ENCODE measurements at places on chromosomes 5 and 9.

- DNase-seq, result peak; percentile 31
Observed at GRCh38 chr5:74433255-74433895, 207.2 kb downstream of the ENC1 start.

DNA sequence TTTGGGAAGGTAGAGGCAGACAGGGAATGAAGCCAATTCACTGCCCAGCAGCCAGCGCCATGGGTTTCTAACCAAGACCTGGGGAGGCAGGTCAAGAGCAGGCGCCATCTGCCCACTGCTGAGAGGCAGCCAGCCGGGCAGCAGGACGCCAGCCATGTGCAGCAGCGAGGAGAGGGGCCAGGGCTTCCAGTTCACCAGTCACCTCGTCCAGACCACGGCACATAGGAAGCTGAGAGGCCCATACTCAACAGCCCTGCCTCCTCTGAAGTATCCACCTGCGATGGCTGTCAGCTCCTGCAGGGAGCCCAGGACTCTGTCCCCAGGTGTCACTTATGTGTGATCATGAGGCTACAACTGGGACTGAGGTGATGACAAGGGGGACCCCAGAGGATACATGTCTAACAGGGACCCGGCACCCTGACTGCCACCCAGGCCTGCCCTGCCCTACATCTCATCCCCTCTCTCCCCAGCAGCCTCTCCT is 30.1 kb downstream of the IPPK start:
- DNase-seq, result no peak

DNA sequence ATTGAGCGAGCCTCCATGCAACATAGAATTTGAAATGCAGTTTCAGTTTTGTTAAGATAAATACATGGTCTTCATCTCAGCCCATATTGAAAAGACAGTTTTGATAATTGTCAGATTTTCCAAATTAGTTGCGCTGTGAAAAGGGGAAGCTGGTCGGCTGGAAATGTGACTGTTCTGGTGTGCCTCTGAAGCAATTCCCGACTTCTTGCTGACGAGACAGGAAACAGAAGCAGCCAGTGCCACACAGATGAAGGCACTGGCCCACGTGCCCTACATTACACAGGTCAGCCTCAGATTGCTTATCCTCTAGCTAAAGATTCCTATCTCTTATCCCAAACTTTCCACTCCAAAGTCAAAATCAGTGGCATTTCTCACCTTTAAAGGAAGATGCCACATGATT is 214.1 kb upstream of the TLE4 start:
- DNase-seq, result no peak

GRCh38 chr5:79140553-79140952 is 28.9 kb downstream of the BHMT start:
- no peak for DNase-seq

DNA sequence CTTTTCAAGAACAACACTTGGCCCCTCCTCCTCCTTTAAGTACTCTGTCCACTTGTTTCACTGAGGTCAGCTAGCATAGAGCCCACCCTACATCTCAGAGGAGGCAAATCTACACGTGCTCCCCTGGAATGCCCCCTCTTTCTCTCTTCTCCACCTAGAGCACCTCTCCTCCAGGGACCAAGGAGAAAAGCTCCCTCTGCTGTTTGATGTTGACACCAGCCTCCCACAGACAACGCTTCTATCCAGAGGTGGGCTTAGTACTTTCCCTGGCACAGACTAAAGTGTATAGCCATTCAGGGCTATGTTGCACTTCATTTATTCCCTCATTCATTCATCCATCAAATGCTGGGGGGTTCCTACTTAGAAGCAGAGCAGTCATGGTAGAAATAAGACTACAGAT is 68.2 kb upstream of the TAF1L start:
- no peak for DNase-seq

- DNase-seq, result no peak
Observed at GRCh38 chr5:156093024-156093423, 233.9 kb upstream of the SGCD start.

GRCh38 chr5:98773214-98773463 is 324 bp upstream of the RGMB start:
- DNase-seq, result no peak

DNA sequence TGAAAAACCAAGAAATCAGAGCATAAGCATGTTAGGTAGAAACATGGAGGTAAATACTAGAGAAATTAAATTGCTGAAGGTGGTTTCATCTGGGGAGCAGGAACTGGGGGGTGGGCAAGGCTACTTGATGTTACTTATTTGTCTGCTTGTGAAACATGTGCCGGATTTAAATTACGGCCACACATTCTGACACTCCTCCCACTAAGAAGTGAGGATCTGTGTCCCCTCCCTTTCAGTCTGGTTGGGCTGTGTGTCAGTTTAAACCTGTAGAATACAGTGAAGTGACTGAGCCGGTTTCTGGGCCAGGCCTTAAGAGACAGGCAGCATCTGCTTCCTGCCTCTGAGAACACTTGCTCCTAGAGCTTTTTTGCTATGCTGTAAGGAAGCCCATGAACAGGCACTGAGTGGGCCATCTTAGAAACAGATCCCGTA is 2.3 kb upstream of the IARS1 start:
- DNase-seq, result no peak

- peak; percentile 36 for DNase-seq
Observed at GRCh38 chr5:17317473-17317872, 100.0 kb downstream of the BASP1 start.

DNA sequence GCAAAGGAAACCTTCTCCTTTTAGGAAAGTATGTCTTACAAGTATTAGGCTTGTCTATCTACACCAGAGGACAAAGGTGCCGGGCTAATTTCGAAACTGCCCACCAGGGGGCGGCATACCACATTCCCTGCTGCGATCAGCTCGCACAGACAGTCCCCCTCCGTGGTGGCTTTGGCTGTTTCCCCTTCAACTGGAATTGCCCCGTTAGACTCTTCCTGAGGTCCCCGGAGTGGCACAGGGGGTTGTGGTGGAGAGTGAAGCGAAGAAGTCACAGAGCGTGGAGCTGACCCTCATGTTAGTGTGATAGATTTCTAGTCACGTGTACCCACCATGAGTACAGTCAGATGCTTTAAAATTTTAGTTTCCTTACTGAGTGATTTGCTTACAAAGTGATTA is 17.5 kb downstream of the PTTG1 start:
- peak; percentile 65 for DNase-seq

DNA sequence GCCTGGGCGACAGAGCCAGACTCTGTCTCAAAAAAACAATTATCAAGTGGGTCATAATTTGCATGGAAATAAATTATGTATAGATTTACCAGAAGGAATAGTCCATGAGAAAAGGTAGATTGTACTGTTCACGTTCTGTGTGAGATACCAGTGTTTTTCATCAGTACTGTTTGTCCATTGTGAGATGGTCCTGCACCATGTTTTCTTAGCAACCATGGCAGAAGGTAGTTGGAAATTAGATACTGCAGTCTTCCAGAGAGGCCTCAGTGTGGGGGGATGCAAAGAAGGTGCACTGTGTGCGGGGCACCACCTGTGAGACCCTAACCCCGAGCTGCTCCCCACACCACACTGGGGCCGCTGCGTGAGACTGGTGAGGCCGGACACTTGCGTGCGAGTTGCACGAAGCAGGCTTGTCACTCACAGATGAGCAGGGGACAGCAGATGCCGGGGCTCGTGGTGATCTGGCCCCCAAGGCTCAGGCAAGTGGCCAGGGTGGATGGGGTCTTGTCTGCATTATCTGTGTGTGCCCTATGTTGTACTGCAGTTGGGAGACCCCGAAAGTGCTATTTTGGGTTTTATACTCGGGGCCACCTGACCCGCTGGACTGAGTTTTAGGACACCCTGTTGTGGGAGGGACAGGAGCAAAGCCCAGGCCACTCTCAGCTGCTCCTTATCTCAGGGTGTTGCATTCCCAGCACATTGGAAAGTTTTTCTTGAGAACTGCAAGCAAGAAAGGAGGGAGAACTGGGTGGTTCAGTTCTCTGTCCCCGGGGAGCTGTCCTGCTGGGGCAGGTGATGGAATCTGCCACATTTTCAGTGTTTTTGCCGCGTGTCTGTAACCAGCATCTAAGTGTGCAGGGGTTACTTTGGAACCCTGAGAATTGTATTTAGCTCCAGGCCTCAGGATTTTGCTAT is 61.9 kb downstream of the EHMT1 start:
- DNase-seq, result no peak

GRCh38 chr5:164742025-164742424 is 1236.6 kb downstream of the MAT2B start:
- no peak for DNase-seq

GRCh38 chr5:62791059-62791458 is 212.4 kb downstream of the LRRC70 start:
- peak; percentile 36 for DNase-seq

- DNase-seq, result no peak
Observed at GRCh38 chr9:8823131-8823895, 1023.7 kb upstream of the DMAC1 start.

- no peak for DNase-seq
Observed at GRCh38 chr9:107569174-107569573, 79.6 kb upstream of the KLF4 start.

DNA sequence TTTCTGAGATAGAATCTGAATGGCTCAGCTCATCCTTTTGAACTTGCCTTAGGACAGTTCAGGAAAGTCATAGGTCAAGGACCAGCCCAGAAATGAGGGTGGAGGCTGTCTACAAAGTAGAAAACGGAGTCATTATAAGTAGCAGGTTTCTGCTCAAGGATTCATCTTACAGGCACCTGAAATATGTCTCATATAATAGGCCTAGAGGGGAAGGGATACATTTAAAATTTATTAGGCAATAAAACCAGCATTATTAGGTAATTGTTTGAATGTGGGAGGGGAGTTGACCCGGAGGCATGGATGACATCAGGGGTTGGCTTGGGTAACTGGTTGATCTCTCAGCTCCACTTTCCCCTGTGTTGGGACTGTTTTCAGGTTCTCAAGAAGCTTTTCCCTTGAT is 11.9 kb upstream of the GALNT10 start:
- DNase-seq, result no peak

- DNase-seq, result peak; percentile 75
Observed at GRCh38 chr5:56003179-56003578, 8.4 kb upstream of the IL6ST start.

- DNase-seq, result peak; percentile 50
Observed at GRCh38 chr5:75574791-75575190, 36.5 kb upstream of the ANKDD1B start.

- no peak for DNase-seq
Observed at GRCh38 chr5:57175551-57176309, 1.9 kb downstream of the GPBP1 start.

DNA sequence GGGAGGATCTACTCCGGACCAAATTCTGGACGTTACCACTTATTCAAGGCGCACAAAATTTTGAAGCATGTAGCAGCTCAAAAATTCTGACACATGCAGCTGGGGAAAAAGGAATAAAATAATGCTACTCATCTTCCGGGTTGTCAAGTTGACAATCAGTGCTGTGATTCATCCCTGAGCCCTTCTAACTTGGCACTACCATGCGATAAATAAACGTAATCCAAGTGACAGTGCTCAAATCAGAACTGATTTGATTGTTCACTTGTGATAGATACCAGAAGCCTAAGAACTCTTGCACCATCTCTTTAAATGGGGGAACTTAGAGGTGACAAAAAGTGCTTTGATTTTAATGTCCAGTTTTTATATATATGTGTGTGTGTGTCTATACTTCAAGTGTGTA is 230.2 kb upstream of the TLE4 start:
- DNase-seq, result no peak

DNA sequence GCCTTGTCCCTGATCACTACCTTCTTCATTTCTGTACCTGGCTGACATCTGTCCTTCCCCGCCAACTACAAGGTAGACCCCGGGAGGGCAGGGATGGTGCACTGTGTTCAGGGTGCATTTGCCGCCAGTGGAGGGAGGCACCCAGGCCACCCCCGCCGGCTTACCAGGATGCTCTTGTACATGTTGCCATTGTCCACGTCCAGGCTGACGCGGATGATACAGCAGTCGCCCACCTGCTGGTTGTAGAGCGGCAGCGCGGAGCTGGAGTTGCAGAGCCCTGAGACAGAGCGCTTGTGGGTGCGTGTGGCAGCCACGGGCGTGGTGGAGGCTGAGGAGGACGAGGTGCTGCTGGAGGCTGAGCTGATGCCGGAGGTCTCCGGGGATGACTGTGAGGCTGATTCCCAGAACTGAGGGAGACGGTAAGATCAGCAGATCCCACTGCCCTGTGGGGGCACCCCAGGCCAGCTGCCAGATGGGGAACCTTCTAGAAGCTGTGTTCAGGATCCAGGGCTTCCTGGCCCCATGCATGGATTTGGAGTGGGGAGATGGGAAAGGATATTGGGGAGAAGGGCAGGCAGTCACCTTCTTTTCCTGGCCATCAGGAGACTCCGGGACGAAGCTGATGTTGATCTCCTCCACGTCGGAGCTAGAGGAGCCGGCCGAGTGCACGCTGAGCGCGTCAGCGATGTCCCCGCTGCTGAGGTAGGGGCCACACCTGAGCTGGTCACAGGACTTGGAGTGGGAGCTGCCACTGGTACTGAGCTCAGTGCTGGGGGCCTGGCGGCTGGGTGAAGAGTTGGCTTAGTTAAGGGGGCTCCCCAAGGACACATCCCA is 19.5 kb downstream of the RALGDS start:
- no peak for DNase-seq

DNA sequence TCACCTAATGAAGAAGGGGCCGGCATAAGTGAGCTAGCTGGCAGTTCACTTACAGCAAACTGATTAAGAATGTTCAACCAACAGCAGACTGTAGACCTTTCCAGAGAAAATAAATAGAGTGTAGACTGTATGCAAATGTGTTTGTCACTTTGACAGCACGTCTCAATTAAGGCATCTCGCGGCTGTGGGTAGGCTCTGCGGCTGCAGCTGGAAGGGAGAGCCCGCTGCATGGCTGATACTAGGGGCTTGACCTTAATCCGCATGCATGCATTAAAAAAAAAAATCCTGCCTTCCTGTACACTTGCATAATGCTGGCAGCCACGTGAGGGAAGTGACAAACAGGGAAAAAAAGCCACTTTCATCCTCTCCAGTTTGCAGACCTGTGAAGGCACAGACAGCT is 82.3 kb downstream of the CRB2 start:
- peak; percentile 36 for DNase-seq

DNA sequence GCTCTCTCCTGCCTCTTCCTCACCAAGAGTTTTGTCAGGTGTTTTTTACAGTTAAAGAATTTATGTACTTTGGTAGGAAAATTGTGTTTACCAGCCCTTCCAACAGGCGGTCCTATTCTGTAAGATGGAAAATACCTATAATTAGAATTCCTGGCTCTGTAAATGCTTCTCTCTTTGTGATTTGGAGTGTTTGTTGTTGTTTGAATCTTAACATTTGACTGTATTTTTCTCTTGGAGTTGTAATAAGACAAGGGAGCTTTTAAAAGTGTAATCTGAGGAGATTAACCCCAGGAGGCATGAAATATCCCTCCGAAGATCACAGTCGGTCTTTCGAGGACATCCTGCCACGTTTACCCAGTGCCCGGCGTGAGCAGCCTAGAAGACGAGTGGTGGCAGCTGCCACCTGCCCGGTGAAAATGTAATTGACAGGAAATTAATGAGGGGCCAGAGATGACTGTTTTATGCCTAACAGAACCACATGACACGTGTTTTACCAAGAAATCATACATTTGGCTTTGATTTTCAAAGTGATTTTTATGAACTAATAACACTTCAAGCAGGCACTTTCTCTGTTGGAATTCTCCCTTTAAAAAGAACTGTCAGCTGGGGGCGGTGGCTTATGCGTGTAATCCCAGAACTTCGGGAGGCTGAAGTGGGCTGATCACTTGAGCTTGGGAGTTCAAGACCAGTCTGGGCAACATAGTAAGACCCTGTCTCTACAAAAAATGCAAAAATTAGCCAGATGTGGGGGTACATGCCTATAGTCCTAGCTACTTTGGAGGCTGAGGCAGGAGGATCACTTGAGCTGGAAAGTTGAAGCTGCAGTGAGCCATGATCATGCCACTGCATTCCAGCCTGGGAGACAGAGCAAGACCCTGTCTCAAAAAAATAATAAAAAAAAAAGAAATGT is 20.0 kb downstream of the ANKRD33B start:
- DNase-seq, result no peak

- DNase-seq, result no peak
Observed at GRCh38 chr5:10445352-10445751, 3.7 kb downstream of the ROPN1L start.

Data from iris pigment epithelial cell (primary cell).